ENCODE measurements at places on chromosomes 2 and 18.

- no peak for DNase-seq
Observed at GRCh38 chr18:75829091-75829490, 401.6 kb upstream of the SMIM21 start.

GRCh38 chr18:76476665-76477561, 18.1 kb downstream of the ZNF516 start:
- peak; percentile 86 for DNase-seq

- DNase-seq = peak; percentile 63
Observed at GRCh38 chr2:65367524-65367923, 64.9 kb downstream of the SPRED2 start.

DNA sequence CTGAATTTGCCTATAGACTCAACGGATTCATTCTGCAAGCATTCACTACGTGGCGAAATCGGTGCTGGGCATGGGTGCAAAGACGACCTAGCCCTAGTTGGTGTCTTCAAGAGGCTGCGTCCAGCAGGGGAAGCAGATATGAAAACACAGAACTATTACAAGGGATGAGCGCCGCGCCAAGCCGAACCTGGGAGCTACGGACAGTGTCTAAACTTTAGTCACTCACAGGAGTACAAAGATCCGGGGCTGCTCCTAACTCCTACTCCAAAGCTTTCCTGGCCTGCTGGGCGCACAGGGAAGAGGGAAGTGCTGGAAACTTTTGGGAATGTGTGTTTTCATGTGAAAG, 732 bp upstream of the ANXA4 start:
- peak; percentile 76 for DNase-seq

GRCh38 chr2:131493199-131493968, 1.2 kb upstream of the MZT2A start:
- DNase-seq = no peak

DNA sequence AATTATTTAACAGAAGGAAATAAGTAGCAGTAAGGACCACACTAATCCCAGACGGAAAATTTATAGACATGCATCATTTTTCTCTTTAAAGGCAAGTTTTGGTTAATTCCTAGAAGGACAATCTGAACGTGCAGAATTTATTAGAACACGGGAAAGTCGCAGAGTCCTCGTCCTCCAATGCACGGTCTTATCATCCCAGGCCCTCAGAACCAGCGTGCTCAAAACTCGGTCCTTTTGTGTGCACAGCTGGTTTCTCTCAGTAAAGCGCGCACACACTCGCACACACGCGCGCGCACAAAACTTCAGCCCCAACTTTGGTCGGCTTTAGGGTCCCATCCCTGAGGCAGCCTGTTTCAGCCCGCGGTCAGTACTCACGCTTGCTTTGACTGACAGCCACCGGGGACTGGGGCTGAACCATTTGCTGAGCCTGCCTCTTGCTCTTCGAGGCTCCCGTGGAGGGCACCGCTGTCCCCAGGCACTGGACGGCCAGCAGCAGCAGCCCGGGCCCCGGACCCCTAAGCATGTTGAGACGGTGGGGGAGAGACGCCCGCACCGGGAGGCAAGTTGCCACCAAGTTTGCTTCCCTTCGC, 493 bp downstream of the FN1 start:
- peak; percentile 22 for DNase-seq

GRCh38 chr2:137928547-137929518, 35.4 kb upstream of the HNMT start:
- peak; percentile 3 for DNase-seq

- DNase-seq = peak; percentile 47
Observed at GRCh38 chr18:8895987-8896619, 190.7 kb downstream of the MTCL1 start.

GRCh38 chr2:149315461-149315860, 14.9 kb upstream of the LYPD6 start:
- DNase-seq = no peak

All from hepatic stellate cell (primary cell).